Thymus (tissue), 14 donors: ENCODE measurements at places on chromosomes 7 and 10. TPM values are rescaled to one million over a fixed set of nuclear protein-coding genes. Genes with fewer than 3 reads are reported as not detected.

GRCh38 chr10:74529205-74529604, 297.2 kb upstream of the KAT6B start:
- no peak overlapping the region for H3K4me3 ChIP-seq
- no peaks in the 10 kb centered on the region for H3K27me3 ChIP-seq
- no peak for DNase-seq
- H3K4me1 ChIP-seq: no peaks in the 10 kb centered on the region

COL13A1 gene
- 0.19 TPM for total RNA-seq

IL15RA gene
- total RNA-seq: 5.5 TPM

CCDC172 gene
- total RNA-seq: 0.05 TPM

GRCh38 chr10:115046686-115047236, 46.4 kb upstream of the ATRNL1 start:
- H3K4me3 ChIP-seq: no peak overlapping the region
- no peak overlapping the region for H3K27ac ChIP-seq
- DNase-seq: no peak
- H3K36me3 ChIP-seq: no peaks in the 10 kb centered on the region
- H3K4me1 ChIP-seq: no peaks in the 10 kb centered on the region
- no peaks in the 10 kb centered on the region for H3K27me3 ChIP-seq

DNA sequence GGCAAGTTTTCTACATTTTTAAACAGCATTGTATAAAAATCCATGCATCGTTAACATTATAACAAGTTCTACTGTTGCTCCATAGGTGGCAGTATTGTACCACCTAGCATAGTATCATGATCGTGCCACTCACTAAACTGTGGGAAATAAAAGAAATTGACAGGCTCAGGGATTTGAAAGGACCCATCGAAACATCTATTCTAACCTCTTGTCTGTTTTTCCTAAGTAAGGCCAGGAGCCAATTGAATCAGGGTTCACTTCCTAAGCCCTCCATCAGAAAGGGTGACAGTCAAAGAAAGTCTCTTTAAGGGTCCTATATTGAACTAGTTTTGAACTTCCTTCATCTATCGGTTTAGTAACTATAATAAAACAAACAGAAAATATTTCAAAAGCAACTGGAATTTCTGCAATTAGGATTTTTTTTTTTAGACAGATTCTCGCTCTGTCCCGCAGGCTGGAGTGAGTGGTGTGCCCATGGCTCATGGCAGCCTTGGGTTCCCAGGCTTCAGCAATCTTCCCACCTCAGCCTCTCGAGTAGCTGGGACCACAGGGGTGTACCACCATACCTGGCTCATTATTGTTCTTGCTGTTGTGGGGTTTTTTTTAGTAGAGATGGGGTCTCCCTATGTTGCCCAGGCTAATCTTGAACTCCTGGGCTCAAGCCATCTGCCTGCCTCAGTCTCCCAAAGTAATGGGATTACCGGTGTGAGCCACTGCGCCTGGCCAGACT, 9.4 kb downstream of the HACD1 start:
- no peak overlapping the region for H3K27ac ChIP-seq
- no peaks in the 10 kb centered on the region for H3K36me3 ChIP-seq
- no peak overlapping the region for H3K4me3 ChIP-seq
- peak; percentile 43 for DNase-seq
- no peaks in the 10 kb centered on the region for H3K4me1 ChIP-seq
- no peaks in the 10 kb centered on the region for H3K27me3 ChIP-seq

DNA sequence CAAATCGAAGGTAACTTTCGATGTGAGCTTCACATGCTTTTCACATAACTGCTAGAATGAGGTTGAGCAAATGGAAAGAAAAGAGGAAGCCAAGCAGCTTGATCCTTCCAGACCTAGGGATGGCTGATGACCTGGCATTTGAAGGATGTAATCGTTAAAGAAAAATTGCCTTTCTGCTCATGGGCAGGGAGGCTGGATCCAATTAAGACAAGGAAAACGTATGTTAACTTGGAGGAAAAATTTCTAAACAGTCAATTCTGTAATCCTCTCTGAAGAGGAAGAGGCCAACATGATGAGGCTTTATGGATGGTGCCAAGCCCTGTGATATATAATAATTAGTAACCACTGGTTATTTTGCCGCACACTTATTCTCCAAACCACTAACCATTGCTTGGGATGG, 12.5 kb downstream of the GRK5 start:
- H3K36me3 ChIP-seq: no peaks in the 10 kb centered on the region
- H3K4me3 ChIP-seq: no peak overlapping the region
- no peak for DNase-seq
- no peak overlapping the region for H3K27ac ChIP-seq
- no peaks in the 10 kb centered on the region for H3K4me1 ChIP-seq
- no peaks in the 10 kb centered on the region for H3K27me3 ChIP-seq
